ENCODE measurements at places on chromosomes 16 and 17. TPM values are rescaled to one million over a fixed set of nuclear protein-coding genes. Genes with fewer than 3 reads are reported as not detected.

DNA sequence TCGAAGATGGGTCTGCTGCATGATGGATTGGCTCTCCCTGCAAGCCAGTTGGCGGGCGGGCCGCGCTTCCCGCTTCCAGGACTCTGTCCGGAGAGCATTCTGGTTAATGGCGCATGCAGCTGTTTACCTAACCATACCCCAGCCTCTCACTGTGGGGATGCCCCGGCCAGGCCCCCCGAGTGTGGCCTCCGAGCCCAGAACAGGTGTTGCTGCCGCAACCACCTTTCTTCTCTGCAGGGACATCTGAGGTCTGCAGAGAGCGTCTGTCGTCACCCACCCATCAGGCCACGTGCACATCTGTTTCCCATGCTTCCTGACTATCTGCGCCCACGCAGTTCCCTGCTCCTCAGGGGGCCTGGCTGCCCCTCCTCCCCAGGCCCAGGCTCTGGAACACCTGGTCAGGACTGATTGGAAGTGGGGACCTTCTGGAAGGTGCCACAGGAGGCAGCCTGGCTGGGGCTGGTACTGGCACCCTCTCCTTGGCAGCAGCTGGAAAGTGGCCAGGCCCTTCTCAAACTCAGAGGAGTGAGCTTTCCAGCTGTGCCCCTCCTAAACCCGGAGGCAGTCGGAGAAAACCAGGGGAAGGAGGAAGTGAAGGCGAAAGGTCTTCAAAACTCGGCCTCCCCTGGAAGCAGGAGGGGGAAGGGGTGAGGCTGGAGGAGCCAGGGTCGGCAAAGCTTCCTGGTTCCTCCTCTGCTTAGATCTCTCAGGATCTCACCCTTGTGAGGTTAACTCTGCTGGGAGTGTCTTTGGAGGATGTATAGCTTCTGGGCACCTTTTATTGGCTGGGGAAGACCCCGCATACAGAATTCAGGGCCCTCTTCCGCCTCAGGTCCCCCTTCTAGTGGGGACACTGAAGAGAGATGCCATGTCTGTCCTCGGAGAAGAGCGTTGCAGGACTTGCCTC is 64.5 kb upstream of the CIBAR2 start:
- no peak overlapping the region for H3K27ac ChIP-seq
- H3K4me3 ChIP-seq, result no peak overlapping the region
- no peaks in the 10 kb centered on the region for H3K27me3 ChIP-seq
- no peaks in the 10 kb centered on the region for H3K36me3 ChIP-seq

DNA sequence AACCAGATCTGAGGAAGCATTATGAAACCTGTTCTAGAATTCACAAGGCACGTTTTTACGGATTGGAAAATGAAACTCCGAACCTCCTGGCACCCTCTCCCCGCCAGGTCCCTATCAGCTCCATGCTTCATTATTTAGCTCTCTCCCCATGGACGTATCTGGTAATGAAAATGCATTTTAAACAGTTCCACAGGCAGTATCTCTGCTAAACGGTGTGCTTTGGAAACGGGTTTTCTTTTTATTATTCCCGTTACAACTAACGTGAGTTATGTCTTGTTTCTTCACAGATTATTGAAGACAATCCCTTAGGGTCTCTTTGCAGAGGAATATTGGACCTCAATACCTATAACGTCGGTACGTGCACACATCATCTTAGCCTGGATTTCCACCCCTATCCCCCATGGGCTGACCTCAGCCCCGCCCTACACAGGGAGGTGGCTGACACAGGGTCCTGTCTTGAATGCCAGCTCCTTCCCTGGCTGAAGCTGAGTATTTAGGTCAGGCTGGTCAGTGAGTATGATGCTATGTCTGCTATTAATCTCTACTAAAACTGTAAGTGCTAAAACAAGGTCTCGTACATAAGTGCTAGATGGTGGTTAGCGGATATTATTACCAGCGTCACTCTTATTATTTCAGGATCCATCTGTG is 82.9 kb downstream of the SDR42E1 start:
- H3K36me3 ChIP-seq, result no peaks in the 10 kb centered on the region
- no peak overlapping the region for H3K27ac ChIP-seq
- H3K4me3 ChIP-seq, result no peak overlapping the region
- H3K4me1 ChIP-seq, result no peaks in the 10 kb centered on the region
- no peaks in the 10 kb centered on the region for H3K27me3 ChIP-seq
- no peak for DNase-seq

DNA sequence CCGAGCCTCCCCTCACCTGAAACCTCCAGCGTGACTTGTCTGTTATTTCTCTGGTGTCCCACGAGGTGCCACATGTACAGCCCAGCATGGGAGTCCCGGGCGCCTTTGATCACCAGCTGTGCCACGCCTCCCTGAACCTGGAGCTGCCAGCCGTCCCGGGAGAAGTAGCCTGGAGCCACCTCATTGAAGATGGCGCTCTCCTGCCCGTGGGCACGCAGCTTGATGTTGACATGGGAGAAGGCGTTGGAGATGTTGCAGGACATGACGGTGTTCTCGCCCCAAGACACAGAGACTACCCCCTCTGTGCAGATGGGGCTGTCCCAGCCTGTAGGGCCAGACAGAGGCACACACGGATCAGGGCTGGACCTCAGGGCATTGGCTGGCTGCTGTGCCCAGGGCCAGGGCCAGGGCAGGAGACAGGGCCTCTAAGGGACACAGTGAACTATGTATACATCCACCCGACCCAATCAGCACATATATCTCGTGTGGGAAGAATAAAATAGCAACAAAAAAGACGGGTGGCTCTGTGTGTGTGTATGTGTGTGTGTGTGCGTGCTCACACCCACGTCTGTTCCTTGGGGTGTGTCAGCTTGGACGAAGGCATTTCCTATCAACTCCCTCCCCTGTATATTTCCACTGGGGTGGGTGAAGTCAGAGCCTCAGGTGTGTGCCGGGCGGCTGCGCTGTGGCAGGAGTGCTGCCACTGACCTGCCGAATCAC is 7.3 kb upstream of the CD7 start:
- H3K4me1 ChIP-seq, result peaks cover 2% of the 10 kb centered on the region
- no peak for DNase-seq
- H3K27me3 ChIP-seq, result no peaks in the 10 kb centered on the region
- H3K27ac ChIP-seq, result no peak overlapping the region

DNA sequence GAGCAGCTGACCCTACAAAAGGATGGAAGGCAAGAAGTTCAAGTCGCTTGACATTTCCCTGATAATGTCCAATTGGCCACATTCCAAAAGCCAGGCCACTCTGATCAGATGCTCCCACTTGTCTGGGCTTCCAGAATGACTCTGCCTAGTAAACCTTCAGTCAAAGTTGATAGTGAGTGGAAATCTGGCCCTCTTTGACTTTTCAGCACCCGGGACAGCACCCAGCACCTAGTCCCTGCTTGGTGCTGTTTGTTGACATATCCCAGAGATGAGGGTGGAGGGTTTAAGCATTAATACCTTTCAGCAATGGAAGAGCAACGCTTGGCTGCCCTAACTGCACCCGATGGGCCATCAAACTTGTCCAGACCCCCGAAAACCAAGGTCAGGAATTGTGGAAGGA is 131.3 kb downstream of the AIPL1 start:
- no peak for DNase-seq
- H3K36me3 ChIP-seq, result no peaks in the 10 kb centered on the region
- no peak overlapping the region for H3K4me3 ChIP-seq
- H3K27ac ChIP-seq, result no peak overlapping the region

Gene ABCA8
- total RNA-seq, result 218 TPM

Gene C16orf92
- total RNA-seq, result not detected
